ENCODE measurements at places on chromosomes 12 and 14.

GRCh38 chr12:52956987-52957386 is 8.1 kb downstream of the KRT18 start:
- DNase-seq = peak; percentile 6

DNA sequence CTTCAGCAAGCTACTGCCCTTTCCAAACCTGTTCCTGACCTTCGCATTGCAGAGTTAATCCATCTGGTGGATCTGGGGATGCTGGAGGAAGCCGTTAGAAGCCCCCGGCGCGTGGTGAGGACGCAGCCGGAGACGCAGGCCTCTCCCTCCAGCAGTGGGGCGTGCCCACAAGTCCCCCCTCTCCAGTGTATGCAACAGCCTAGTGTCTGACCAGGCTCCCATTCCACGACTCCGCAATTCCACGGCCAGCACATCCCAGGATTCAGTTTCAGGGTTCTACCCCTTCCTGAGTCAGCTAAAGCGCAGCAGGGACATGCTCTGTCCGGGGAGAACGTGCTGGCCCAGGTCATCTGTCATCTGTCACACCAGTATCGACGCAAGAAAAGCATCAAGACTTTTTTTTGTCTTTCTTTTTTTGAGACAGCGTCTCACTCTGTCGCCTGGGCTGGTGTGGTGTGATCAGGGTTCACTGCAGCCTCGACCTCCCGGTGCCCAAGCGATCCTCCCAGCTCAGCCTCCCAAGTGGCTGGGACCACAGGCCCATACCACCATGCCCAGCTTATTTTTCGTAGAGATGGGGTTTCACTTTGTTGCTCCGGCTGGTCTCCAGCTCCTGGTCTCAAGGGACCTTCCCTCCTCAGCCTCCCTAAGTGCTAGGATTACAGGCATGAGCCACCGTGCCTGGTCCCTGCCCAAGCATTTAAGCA is 8.0 kb upstream of the DYNC1H1 start:
- no peak for DNase-seq

- no peak for DNase-seq
These were observed 118.9 kb downstream of the PIWIL1 start for GRCh38 chr12:130456375-130457199.

- peak; percentile 97 for DNase-seq
These were observed 1.3 kb downstream of the LYSET start for GRCh38 chr14:93186466-93186865.

DNA sequence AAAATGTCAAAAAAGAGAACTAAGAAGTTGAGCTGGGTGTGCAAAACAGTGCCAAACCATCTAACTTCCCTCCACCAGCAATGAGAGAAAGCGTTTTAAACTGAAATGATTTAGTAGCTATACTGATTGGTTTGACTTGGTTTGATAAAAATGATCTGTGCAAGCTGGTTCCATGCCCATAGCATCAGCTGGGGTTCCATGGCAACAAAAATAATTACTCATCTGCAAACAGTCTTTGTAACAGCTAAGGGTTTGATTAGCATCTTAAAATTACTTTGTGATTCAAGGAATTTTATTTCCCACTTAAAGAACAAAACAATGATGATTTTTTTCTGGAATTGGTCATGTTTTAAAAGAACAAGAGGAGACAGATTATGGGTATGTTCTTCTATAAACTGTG is 15.0 kb upstream of the BICD1 start:
- DNase-seq = no peak

DNA sequence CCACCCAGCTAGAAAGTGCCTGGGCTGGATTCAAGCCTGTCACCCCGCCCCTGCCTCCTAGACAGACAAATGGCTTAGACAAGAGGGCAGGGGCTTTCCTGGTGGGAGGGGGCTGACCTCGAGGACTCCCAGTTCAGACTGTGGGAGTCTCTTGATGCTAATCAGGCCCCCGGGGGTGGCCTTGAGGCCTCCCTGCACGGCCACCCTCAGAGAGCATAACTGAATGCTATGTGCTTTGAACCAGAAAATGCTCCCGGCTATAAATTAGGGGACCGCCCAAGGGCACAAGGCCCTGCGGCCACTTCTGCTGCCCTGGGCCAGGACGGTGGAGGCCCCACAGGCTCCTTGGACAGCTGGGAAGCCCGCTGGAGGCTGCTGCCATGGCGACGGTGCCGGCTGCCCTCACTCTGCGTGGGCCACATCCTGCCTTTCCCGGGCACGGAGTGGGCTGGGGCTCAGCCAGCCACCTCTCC is 111.0 kb upstream of the NCOR2 start:
- no peak for DNase-seq

GRCh38 chr12:107900588-107900987 is 126.1 kb downstream of the ASCL4 start:
- DNase-seq = no peak

GRCh38 chr14:90398841-90399540 is 2.2 kb downstream of the CALM1 start:
- DNase-seq = no peak

GRCh38 chr12:116381240-116381743 is 103.8 kb upstream of the MED13L start:
- no peak for DNase-seq

GRCh38 chr12:6336079-6336888 is 5.6 kb downstream of the TNFRSF1A start:
- DNase-seq = peak; percentile 95

GRCh38 chr12:9378430-9378835 is 170.2 kb upstream of the PZP start:
- DNase-seq = no peak

DNA sequence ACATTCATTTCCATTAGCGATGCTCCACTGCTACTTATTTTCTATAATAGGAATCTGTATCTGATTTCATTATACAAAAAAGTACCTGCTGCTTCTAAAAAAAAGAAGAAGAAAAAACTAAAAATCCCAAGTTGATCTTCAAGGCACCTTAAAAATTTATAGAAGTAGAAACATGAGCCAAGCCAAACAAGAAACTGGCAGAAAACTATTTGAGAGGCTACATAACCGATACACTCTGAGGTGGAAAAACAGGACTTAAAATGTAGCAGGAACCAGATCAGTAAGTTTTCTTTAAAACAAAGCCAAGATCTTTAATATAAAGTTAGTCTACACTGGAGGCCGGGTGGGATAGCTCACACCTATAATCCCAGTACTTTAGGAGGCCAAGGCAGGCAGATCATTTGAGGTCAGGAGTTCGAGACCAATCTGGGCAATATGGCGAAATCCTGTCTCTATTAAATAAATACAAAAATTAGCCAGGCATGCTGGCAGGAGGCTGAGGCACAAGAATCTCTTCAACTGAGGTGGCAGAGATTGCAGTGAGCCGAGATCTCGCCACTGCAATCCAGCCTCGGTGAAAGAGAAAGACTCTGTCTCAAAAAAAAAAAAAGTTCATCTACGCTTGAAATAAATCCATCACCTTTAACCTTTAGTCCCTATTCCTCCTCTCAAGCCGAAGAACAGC is 278.6 kb downstream of the MED13L start:
- no peak for DNase-seq

DNA sequence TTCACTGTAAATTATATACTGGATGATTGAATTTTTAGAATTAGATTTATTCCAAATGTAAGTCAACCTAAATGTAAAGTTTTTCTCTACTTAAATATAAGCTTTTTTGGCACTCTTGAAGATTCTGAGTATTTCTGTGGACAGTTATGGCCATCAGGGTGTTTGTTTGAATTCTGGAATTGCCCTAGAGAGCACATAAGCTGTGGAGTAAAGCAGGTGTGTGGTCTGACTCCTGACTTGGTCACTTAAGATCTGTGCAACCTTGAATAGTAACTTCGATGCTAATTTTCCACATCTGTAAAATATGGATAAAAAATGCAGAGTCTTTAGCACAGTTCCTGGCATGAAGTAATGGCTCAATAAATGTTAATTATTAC is 64.4 kb downstream of the FUT8 start:
- DNase-seq = no peak

DNA sequence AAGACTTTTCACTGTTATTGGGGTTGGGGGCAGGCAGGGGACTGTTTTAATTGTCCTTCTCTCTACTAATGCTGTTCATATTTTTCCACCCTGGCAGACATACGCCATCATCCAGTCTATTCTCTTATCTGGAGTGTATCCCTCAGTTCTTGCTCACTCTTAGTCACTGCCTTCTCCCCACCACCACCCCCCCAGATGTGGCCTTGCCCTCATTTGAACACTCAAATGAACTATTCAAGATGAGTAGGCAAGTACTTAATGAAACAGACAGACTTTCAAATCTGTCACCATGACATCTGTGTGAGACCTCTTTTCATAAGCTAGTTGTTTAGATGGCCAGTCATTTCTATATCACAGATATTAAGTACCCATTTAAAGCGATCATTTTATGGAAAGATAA is 10.1 kb downstream of the NUDT4 start:
- DNase-seq = no peak

GRCh38 chr12:104213952-104214351 is 1.6 kb upstream of the TXNRD1 start:
- peak; percentile 35 for DNase-seq

- no peak for DNase-seq
These were observed 103.9 kb downstream of the ZFP36L1 start for GRCh38 chr14:68688872-68689371.

DNA sequence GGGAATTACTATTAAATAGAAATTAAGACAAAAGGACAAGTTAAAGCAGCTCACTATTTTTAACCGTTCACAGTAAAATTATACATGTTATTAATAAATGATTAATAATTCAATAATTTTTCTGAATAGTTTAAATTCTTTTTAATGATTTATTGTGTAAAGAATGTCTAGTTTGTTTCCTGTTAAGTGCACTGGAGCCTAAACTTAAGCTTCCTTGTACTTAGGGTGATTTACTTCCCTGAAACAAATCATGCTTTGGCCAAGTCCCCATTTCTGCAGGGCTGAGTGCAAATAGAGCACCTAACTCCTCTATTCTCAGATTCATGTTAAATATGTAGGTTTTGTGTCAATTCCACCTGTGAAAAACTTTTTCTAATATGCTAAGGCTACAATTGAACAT is 188.9 kb upstream of the PDZRN4 start:
- DNase-seq = no peak

GRCh38 chr12:18139989-18140596 is 50.1 kb upstream of the RERGL start:
- no peak for DNase-seq

GRCh38 chr12:90280564-90281058 is 572.0 kb upstream of the ATP2B1 start:
- peak; percentile 54 for DNase-seq

- no peak for DNase-seq
These were observed 158.9 kb upstream of the EEA1 start for GRCh38 chr12:93087840-93088610.

GRCh38 chr14:61466249-61466904 is 145.0 kb downstream of the PRKCH start:
- DNase-seq = no peak

- DNase-seq = peak; percentile 35
These were observed 67.2 kb downstream of the GNS start for GRCh38 chr12:64691795-64692583.

DNA sequence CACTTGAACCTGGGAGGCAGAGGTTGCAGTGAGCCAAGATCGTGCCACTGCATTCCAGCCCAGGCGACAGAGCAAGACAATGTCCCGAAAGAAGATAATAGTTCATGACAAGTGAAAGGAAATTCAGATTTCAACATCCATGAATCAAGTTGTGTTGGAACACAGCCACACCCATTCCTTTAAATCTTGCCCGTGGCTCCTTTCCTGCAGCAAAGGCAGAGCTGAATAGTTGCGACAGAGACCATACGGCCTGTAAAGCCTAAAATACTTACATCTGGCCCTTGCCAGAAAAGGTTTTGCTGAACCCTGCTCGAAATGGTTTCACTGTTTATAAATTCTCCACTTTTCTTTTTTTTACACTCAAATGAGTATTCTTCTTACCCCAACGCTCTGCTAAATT is 17.7 kb upstream of the ITPK1 start:
- DNase-seq = peak; percentile 82
